Activated naive CD8-positive, alpha-beta T cell treated with anti-CD3 and anti-CD28 coated beads, Interleukin-2, amount 10 ng/mL, durations not matched to agents 7 days and 5 days (primary cell): ENCODE measurements at places on chromosomes 13 and 19.

DNA sequence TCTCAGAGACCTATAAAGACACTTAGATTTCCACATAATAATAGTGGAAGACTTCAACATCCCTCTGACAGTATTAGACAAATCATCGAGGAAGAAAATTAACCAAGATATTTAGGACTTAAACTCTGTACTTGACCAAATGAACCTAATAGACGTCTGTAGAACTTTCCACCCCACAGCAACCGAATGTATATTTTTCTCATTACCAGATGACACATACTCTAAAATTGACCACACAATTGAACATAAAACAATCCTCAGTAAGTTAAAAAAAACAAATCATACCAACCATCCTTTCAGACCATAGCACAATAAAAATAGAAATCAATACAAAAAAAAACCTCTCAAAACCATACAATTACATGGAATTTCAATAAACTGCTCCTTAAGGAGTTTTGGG, 201.0 kb downstream of the POSTN start:
- DNase-seq = no peak

DNA sequence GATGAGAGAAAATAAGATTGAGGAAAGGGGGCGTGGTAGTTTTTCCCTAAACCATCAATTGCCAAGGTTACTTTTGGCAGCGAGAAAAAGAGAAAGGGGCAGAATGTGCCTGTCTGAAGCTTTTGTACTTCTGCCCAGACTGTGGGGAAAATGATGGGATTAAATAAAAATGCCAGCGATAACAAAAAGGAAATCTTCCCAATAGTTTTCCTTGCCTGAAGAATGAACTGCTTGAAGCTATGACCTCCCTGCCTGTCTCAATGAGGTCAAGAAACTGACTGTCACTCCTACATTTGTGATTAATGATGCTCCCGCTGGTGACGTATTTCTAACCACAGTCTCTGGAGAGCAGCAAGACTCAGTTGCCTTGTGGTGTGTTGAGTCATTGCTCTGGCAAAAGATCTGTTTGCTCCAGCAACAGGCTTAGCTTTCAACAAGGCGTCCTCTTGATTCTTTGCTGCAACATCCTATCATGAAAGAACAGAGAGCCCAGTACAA, 1051.5 kb downstream of the DIAPH3 start:
- DNase-seq = no peak

GRCh38 chr13:21657538-21657937, 13.3 kb upstream of the FGF9 start:
- DNase-seq = no peak

DNA sequence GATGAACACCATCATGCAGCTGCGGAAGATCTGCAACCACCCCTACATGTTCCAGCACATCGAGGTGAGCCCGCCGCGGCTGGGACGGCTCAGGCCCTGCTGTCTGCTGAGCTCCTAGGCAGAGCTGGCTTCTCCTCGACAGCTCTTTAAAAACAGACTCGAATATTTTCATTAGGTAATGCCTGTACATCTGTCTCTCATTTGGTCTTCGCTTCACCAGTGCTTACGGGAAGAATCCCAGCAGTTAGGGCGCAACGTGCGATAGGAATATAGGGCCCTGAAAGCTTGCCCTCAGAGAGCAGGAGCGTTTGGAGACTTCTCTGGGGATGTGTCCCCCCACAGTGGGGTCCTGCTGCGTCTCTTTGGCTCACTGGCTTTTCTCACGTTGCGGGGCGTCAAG, 63.8 kb upstream of the LDLR start:
- DNase-seq = no peak

GRCh38 chr13:91119643-91120042, 227.8 kb upstream of the MIR17HG start:
- DNase-seq = no peak

- DNase-seq = peak; percentile 66
Observed at GRCh38 chr13:32538143-32538620, 413 bp downstream of the N4BP2L2 start.

DNA sequence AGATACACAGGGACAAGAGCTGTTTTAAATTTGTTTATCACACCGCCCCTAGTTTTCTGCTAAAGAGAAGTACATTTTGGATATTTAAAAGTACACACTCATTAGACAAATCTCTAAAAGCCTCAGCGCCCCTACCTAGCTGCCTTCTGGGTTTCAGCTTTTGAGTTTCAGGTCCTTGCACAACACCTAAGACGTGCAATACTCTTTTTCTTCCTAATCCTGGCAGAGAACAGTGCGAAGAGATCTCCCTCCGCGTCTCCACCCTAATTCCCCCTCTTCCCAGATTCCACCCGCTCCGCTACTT, 421 bp upstream of the KLF5 start:
- no peak for DNase-seq

- no peak for DNase-seq
Observed at GRCh38 chr13:62388515-62388914, 972.9 kb upstream of the PCDH20 start.

GRCh38 chr13:111324736-111325135, 4.3 kb downstream of the TEX29 start:
- no peak for DNase-seq

- DNase-seq = no peak
Observed at GRCh38 chr13:33251131-33251661, 34.4 kb downstream of the STARD13 start.

DNA sequence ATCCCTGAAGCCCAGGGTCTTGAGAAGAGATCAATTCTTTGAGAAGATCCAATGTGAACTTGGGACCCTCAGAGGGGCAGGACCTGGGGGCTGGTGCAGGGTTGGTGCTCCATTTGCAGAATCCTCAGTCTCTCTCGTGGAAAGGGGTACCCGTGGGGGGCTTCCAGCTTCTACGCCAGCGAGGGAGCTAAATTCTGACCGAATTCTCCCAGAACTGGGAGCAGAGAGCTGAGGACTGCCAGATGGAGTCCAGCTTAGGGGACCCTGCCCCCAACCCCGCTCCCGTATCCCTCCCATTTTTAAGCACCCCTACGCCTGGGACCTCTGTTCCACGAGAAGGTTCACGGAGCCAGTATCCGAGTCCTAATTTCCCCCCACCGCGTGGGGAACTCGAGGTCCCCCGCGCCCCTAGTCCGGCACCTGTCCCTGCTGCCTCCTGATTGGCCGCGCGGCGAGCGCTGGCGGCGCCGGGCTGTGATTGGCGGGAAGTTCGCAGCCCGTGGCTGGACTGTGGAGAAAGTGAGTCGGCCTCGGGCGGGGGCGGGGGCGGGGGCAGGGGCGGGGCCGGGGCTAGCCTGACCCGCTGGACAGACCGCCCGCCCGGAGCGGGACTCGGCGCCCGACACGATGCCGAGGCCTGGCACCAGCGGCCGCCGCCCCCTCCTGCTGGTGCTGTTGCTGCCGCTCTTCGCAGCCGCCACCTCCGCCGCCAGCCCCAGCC, 4.4 kb upstream of the LTBP4 start:
- DNase-seq = no peak

- DNase-seq = no peak
Observed at GRCh38 chr13:51794964-51795363, 9.0 kb downstream of the DHRS12 start.

DNA sequence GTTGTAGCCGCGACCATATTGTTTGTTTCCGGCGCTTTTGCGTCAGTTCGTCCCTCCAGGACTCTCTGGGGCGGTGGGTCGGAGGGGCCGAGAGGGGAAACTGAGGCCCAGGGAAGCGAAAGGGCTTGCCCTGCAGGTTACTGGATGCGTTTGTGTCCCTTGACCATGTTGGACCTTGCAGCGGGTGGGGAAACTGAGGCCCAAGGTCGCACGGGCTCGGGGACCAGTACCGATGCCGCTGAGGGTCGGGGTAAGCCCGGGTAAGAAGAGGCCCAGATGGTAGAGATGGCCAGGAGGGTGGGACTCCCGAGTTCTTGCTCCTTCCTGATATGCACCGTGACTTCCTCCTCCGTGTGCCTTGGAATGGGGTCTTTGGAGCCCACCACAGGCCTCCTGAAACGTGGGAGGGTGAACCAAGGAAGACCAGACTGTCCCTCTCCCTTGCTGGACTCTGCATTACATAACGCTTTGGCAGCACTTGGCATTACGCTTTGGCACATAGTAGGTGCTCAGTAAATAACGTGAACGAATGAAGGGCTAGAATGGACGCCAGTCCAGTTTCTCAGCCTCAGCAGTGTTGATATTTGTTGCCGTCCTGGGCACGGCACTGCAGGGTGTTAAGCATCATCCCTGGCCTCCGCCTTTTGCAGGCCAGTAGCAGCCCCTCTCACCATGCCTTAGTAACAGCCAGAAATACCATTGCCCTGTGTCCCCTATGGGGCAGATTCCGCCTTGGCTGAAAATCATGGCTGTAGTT, 743 bp downstream of the CHAF1A start:
- peak; percentile 38 for DNase-seq

GRCh38 chr13:44312834-44313551, 60.6 kb upstream of the SERP2 start:
- no peak for DNase-seq

- DNase-seq = no peak
Observed at GRCh38 chr13:85216576-85216975, 582.6 kb downstream of the SLITRK6 start.

DNA sequence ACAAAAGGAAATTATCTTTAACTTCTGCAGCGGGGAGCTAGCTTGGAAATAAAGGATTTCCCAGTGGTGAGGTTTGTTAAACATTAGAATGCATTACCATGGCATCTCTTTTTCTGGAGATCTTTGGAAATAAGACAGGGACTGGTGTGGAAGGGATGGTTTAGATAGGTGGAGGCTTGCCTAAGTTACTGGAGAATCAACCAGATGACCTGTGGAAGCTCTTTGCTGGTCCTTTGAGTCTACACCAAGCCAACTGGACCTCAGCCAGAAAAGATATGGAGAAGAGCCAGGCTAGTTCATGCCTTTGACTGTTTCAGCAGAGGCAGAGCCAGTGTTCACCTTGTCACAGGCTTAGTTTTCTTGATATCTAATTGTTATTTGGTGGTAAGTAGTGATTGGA, 134.7 kb downstream of the KCNRG start:
- DNase-seq = no peak

GRCh38 chr19:34365463-34366401, 736 bp downstream of the GPI start:
- peak; percentile 42 for DNase-seq

- no peak for DNase-seq
Observed at GRCh38 chr19:16585094-16585801, 13.0 kb upstream of the SLC35E1 start.

- no peak for DNase-seq
Observed at GRCh38 chr13:59641261-59641660, 522.5 kb downstream of the DIAPH3 start.

DNA sequence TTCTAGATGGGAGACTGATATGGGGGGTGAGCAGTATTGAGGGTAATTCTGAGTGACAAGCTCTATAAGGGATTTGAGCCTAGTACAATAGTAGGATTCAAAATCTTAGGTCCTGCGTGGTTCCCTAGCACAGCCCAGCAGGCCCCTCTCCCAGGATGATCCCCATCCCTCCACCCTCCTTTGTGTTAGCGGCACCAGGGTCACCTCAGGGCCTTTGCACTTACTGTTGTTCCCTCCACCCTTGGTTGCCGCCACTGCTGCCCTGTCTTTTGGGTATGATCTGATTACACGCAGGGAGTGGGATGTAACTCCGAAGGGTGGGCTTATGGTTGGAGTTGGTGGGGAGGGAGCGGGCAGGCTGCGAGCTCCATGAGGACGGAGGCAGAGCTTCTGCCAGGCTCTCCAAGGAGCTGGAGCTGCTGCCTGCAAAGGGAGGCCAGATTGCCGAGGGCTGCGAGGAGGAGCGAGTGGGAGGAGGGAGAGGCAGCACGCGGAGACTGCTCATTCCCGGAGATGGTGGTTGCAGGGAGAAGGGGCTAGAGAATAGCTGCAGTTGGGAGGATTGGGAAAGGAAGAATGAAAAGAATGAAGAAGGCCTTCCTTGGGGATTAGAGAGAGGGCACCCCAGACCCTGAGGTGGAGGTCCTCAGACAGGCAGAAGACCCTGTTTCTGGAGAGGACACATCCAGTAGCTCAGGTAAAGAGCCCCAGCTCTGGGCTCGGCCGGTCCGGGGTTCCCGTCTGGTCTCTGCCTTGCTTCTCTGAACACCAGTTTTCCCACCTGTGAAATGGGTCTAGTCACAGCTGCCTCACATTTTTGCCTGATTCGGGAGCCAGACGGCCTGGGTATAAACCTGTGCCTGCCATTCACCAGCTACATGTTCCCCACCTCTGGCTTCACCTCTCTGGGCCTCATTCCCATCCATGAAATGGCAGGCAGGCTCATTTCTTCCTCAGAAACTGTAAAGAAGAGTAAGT, 5.2 kb downstream of the NACC1 start:
- DNase-seq = no peak

DNA sequence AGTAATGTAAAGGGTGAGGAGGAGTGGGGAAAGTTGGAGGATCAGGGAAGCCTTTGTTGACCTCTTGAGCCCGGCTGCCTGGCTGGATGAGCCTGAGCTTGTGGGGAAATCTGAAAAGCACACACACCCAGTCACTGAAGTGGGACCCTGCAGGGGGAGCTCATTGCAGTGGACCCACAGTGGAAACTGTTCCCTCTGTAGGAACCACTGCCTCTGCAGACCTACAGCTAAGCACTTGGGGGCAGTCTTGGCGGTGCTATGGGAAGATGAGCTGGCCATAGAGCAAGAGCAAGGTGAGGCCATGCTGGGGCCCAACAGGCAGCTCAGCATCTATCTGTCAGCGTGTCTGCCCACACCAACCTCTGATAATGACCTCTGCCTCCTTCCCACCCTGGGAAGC, 294.8 kb downstream of the TSHZ3 start:
- no peak for DNase-seq

DNA sequence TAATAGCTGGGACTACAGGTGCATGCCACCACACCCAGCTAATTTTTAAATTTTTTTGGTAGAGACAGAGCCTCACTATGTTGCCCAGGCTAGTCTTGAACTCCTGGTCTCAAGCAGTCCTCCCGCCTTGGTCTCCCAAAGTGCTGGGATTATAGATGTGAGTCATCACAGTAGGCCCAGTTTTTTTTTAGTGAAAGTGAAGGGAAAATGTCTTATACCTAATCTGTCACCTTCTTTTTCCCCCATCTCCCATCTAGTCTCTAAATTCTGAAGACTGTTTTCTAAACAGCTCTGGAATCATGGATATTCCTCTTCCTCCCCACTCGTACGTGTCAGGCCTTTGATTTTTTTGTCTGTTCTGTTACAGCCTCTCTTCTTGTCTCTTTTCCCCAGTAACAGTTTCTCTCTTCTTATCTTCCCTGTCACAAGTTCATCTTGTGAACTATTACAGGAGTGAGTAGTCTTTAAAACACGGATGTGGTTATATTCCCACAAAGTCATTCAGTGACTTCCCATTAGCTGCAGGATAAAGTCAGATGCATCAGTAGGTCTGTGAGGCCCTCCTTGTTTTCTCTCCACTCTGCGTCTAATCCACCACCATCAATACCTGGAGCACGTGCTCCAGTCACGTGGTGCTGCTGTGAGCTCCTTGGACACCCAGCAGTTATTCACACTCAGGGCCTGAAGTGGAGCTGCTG, 2.9 kb downstream of the CDC16 start:
- no peak for DNase-seq
